AG04450 (cell line): ENCODE measurements at places on chromosomes 3 and 15.

GRCh38 chr3:195139876-195140240 lies 131.1 kb downstream of the XXYLT1 start:
- no peak for DNase-seq

DNA sequence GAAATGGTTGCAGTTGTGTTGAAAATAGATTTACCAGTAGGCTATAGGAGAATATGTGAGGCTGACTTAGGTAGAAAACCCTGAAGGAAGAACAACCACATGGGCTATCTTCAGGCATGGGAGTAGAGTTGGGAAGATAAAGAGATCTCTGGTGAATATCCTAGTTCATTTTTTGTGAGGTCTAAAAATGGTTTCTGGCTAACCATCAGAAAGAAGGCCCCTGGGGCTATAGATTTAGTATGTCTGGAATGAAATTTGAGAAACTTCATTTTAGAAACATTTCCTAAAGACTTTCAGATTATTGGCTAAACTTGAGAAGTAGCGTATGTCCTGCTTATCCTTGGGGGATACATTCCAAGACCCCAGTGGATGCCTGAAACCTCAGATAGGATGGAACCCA lies 148.2 kb downstream of the NAALADL2 start:
- DNase-seq, result no peak

DNA sequence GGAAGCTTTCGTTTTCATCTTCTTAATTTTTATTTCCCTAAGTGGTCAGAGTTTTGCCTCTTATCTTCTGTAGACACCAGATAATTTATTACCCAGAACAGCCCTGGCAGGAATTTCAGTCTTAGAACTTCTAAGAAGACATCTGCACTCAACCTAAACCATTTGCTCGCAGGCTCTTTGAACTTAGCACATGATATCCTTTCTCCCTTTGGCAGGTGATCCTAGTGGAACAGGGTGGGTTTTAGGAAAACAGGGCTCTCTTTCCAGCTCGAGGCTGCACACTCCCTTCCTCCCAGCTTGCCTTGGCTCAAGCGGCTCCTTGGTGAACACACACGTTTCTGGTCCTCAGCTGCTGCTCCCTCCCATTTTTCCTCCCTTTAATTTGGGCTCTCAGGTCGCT lies 116.5 kb downstream of the THSD4 start:
- no peak for DNase-seq

DNA sequence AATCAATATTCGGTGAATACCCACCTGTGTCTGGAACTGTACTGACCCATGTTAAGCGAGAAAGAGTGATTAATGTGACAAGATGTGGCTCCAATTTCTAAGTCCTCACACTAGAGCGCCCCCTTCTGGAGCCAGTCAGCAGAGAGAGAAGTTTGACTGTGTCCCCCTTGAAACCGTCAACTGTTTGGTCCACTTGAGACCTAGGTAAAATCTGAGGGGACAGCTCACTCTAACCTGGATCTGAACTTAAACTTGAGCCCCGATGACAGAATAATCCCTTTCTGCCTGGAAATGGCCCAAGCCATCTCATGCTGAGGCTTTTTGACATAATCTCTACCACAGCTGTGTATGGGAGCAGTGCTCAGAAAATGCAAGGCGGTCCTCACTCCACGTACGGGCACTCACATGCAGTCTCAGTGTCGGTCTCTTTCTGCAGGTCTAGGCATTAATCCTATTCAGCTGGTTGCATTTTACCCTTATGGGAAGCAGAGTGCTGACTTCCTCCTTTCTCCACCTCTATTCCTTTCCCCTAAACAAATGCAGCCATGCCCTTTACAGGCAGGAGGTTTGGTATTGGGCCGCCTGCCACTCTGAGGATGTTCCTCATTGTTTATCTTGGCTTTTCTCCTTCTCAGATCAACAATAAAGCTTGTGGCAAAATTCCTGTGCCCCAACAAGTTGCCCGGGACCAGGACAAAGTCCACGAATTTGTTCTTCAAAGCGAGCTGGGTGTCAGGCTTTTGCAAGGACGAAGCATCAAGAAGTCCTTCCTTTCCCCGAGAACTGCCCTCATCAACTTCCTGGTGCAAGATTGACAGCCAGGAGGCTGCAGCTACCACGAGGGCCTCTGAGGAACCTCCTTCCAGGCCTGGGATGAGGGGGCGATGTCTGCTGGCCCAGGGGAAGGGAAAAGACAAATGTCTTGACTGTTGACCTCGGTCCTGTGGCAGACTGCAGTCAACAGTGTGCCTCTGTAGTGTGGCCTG lies 47.5 kb upstream of the LIMD1 start:
- no peak for DNase-seq

DNA sequence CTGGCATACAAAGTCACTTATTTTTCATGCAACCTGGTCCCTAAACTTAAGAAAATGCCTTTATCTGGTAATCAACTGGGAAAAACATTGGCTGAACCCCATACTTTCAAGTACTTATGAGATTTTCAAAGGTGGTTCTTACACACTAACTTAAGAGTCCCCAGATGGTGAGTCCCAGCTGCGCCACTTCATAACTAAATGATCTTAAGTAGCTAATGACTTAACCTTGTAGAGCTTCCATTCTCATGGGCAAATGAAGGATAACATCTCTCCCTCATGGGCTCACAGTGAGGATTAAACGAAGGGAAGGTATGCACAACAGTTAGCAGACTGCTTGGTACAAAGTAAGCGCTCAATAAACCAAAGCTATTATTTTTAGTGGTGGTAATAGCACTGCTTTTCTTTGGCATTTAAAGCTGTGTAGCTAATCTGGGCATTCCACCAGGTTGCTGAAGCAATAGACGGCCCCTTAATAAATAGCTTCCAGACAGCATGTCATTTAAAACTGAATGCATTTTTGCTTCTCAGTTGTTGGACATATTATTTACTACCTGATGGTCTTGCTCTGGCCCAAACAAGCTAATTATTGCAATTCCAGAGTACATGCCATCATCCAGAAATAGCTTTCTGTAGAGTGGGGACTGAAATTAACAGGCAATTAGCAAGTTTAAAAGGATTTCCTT lies 55.4 kb downstream of the LIPC start:
- DNase-seq, result no peak

DNA sequence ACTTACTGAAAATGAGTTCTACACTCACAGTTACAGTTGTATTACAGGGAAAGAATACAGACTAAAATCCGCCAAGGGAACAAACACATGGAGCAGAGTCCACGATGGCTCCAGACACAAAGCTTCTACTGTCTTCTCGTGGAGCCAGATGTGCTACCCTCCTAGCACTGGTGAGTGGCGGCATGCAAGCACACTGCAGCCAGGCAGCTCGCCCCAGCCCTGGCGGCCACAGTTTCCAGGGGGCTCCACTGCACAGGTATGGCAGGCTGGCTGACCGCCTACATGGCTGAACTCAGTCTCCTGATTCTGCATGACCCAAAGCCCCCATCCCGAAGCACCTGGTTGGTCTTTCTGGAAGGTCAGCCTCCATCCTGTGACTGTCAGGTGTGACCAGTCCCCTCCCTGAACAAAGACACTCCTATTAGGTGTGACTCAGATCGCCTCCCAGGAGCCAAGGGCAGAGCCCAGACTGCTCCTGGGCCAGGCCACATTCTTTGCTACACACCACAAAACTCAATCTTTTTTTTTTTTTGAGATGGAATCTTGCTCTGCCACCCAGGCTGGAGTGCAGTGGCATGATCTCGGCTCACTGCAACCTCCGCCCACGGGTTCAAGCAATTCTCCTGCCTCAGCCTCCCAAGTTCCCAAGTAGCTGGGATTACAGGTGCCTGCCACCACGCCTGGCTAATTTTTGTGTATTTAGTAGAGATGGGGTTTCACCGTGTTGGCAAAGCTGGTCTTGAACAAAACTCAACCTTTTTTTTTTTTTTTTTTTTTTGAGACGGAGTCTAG lies 51.5 kb downstream of the CFAP92 start:
- no peak for DNase-seq

GRCh38 chr3:72821161-72821781 lies 27.0 kb downstream of the SHQ1 start:
- DNase-seq, result no peak

GRCh38 chr3:26840272-26840870 lies 217.8 kb downstream of the LRRC3B start:
- no peak for DNase-seq

GRCh38 chr3:46243560-46243959 lies 1.3 kb downstream of the CCR3 start:
- no peak for DNase-seq

DNA sequence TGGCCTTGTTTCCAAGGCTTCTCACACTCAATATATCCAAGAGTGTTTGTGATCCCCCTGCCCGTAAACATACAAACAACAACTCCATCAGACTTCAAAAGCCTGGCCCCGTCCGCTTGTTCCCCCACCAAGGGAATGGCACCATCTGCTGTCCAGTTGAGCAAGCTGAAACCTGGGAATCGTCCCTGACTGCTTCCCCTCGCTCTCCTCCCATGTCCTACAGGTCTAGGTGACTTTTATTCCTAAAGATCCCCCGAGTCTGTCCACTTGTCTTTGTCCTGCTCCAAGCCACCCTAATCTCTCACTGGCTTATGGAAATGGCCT lies 27.9 kb upstream of the FAM174B start:
- no peak for DNase-seq

DNA sequence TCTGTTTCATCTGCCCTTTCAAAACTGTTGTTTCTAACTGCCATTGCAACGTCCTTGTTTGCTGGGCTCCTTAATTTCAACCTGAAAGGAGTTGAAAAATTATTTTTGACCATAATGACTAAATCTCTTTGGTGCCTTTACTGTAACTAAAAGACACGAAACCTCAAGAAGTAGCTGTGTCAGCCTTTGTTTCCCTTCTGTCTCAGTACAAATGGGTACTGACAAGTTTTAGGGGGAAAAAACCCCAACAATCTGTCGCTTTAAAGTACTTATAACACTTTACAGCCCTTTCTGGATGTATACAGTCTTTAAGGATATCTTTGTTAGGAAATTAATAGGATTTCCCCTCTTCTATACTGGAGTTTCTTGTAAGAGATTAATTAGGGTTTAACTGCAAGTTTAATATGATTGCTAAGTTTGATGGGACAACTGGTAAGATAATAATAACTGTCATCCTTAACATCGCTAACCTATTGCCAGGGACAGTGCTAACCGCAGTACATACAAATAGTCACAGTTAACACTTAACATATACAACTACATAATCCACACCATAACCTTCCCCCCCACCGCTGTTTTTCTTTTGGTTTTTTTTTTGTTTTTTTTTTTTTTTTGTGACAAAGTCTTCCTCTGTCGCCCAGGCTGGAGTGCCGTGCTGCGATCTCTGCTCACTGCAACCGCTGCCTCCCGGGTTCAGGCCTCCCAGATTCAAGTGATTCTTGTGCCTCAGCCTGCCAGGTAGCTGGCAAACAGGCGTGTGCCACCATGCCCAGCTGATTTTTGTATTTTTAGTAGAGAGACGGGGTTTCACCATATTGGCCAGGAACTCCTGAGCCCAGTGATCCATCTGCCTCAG lies 1.7 kb downstream of the GXYLT2 start:
- no peak for DNase-seq

DNA sequence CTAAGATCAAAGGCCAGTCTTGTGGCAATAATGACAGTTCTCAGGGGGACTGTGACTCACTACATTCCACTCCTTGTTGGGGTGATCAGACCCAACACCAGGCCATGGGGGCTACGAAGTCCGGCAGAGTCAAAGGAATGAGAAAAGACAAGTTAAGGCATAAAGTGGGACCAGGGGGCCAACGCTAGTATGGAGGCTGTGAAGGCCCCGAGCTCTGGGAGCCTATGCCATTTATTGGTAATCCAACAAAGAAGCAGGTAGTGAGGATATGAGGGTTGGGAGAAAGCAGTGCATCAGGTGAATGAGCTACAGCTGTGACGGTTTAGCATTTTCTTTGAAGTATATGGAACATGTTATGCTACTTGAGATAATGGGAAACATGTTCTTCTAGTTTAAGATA lies 104.4 kb upstream of the C2CD4B start:
- no peak for DNase-seq

- no peak for DNase-seq
Observed at GRCh38 chr3:71064956-71065763, 518.4 kb downstream of the FOXP1 start.

DNA sequence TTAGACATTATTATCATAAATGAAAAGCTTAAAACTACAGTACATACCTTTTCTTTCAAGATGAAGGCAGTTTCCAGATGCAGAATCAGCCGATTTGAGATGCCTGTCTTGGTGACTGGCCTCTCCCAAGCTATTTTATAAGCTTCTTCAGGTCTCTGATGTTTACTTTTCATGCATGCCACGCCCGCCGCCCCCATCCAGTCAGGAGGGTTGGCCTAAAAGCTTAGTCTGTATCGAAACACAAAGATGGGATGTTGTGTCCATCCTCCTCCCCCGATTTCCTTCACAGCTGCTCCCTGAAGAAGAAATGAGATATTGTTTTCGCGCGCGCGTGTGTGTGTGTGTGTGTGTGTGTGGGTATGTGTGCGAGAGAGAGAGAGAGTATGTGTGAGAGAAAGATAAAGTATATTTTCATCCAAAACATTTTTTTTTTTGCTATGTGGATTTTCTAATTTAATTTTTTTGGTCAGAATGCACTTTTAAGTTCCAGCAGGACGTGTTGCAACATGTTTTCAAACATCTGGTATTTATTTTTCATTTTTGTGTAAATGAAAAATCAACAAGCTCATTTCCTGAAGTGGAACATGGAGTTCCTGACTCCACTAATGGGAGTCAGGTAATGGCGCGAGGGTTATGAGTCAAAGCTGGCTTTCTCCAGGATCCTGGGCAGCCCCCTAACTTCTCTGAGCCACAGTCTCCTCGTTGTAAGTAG lies at the start of gene APOD:
APOD (minus strand) TSS at position 110 of the 712 bp plus-strand sequence. CDS start 4,479 bp downstream, outside the sequence.
- DNase-seq, result no peak

- DNase-seq, result peak; percentile 3
Observed at GRCh38 chr3:190644766-190645165, 130.9 kb downstream of the IL1RAP start.

DNA sequence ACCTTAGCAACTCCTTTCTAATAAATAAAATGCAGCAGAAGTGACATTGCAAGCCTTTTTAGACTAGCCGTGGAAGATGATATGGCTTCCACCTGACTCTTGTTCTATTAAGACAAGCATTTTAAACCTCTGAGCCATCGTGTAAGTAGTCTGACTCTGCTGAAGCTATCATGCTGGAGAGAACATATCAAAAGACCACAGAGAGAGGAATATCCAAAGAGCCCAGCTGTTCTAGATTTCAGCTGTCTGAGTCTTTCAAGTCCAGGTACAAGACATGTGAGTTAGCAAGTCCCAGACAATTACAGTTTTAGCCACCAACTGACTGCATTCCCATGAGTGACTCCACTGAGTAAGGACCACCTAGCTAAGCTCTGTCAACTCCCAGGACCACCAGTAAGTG lies 517.0 kb upstream of the NAALADL2 start:
- DNase-seq, result no peak
